A549 (cell line): ENCODE measurements at places on chromosomes 6 and 20.

GRCh38 chr20:23084845-23085365 is 1.2 kb downstream of the CD93 start:
- no peak for DNase-seq

DNA sequence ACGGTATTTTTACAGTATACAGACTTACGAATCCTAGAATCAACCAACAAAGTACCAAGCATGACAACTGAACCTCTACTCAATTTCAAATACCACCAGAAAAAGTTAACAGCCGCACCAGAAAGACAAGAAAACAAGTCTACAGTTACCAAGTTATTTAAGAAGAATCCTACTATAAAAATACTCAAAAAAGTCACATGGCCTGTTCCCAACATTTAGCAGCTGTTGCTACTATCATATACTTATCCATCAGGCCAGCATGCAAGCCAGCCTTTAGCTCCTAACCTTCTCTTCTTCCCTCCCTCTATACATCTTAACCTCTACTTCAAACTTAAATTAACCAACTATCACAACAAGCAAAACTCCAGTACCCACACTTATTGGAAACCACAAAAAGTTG is 1.9 kb downstream of the SYNCRIP start:
- no peak for DNase-seq

GRCh38 chr6:32658268-32658897 is 8.1 kb downstream of the HLA-DQB1 start:
- DNase-seq = no peak

DNA sequence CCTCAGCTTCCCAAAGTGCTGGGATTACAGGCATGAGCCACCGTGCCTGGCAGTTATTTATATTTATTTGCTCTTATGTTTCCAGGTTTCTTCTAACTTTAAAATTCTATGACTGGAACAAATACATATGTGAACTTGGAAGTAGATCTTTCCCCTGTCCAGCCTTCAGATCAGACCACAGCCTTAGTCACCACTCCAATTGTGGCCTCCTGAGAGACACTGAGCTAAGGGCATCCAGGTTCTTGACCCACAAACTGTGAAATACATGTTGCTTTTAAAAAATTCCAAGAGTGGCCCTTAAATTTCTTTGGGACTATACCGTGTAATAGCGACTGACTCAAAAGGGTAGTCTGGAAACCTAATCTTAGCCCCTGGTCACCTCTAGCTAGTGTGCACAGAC is 1.5 kb upstream of the ADGRG6 start:
- DNase-seq = no peak

GRCh38 chr6:111663692-111664564 is 58.2 kb upstream of the TRAF3IP2 start:
- DNase-seq = no peak

DNA sequence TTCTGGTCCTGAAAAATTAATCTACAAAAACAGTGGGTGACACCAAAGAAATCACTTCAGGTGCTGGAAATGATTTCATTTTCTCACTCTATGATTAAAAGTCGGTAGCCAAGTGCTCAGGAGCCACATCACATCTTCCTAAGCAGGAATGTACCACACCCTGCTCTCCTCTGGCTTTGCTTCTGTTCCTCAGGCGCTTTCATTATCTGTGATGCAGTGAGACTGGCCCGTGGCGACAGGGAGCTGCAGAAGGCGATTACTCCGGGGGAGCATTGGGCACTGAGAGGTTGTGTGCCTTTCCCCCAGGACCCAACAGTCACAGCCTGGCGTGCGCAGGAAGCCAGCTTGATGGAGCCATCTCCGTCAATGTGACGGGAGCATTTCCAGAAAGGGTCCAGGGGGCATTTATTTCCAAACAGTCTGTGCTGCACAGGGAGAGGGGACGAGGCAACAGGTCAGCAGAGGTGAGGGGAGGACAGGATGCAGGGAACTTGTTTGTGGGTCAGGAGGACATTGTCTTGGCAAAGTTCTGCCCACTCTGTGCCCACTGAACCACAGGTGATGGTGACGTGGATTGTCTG is 5.6 kb upstream of the ZNF831 start:
- no peak for DNase-seq

GRCh38 chr6:97812940-97813339 is 529.9 kb upstream of the MMS22L start:
- DNase-seq = no peak

DNA sequence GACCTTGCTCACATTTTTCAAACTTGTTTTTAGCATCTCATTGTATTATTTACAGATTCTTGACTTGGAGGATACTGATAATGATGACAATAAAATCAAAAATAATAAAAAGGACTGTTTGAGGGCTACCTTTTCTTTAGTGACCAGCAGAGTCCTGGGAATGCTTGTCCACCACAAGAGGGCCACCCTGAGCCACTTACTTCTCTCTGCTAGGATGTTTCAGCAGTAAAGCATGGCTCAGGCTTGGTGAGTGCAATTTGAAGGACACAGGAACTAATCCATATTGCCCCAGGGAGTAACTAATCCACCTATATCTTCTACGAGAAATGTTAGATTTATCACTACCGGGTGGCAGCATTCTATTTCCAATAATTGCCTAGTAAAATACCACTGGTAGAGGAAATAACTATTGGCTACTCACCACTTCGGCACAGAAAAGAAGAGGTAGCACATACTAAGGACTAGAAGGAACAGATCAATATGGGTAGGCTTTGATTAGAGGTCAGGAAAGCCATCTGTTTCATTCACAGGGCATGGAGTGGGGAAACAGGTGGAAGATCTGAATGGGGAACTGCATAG is 5.8 kb upstream of the KIAA0408 start:
- DNase-seq = peak; percentile 58

DNA sequence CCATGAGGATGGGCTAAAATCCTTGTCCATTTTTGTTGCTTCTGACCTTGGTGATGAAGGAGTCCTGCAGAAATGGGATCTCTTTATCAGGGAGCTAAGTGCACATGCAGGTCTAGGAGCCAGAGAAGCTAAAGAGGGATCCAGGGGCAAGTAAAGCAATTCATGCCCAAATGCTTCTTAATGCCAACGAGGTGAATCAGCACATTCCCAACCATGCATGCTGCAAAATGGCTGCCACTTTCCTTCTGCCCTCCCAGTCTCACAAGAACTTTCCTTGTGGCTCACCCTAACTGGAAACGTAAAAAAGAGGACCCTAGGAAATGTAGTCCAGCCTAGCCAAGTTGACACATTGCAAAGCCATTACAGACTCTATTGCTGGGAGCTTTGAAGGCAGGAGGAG is 298.4 kb downstream of the MAFB start:
- no peak for DNase-seq

GRCh38 chr6:71724456-71725125 is 161.8 kb upstream of the RIMS1 start:
- DNase-seq = no peak

GRCh38 chr6:140208286-140208685 is 833.8 kb upstream of the CITED2 start:
- DNase-seq = no peak
